ENCODE measurements at places on chromosomes 2 and 18.
A peak's percentile ranks its signal among the peaks of the same experiment; 100 is the strongest.

- DNase-seq, result no peak
These were observed 196.4 kb upstream of the HDAC4 start for GRCh38 chr2:239597216-239597615.

DNA sequence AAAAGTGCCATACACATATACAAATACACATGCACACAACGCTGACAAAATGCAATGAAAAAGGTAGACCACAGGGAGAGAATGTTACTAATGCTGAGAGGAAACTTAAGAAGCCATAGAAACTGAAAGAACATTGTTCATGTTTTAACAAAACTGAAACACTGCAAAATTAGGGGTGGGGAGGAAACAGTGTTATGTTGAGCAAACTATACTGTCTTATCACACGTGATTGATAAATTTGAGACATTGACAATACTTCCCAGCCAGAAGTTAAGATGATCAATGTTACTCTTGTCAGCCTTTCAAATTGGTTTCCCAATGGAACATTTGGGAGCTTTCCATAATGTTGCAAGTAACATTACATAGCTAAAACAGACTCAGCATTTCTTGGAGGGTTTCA, 165.5 kb downstream of the L3MBTL4 start:
- no peak for DNase-seq

- no peak for DNase-seq
These were observed 311.0 kb downstream of the ZEB2 start for GRCh38 chr2:144208924-144209323.

DNA sequence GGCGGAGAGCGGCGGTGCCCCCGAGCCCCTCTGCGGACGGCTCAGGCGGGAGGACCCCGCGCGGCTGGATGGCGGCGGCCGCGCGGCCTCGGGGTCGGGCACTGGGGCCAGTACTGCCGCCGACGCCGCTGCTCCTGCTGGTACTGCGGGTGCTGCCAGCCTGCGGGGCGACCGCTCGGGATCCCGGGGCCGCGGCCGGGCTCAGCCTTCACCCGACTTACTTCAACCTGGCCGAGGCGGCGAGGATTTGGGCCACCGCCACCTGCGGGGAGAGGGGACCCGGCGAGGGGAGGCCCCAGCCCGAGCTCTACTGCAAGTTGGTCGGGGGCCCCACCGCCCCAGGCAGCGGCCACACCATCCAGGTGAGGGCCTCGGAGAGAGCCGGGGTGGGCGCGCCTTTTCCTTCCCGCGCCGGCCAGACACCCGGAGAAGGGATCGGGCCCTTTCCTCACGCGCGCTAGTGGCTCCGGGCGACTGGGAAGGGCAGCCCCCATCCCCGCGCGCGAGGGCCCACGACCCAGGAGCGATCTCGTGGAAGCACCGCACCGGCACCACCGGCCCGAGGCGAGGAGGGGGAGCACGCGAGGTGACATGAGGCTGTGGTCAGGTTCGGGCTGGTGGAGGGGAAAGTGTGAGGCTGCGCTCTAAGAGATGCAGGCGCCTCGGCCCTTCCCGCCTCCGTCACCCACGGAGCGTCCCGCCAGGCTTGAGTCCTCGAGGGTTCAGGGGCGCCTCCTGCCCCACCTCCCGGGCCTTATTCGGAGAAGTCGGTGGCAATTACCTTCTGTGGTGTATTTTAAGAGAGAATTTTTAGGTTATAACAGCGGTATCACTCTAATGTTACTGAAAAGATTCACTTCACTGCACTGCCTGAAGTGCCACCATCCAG, 607 bp downstream of the LAMA3 start:
- DNase-seq, result peak; percentile 21

GRCh38 chr2:154203902-154204301, 332.2 kb downstream of the GALNT13 start:
- no peak for DNase-seq

Measured in stimulated activated CD4-positive, alpha-beta T cell treated with anti-CD3 and anti-CD28 coated beads, Interleukin-2, amount 100 ng/mL, for 24 hours (primary cell).